ENCODE measurements at places on chromosomes 16 and 17. TPM values are rescaled to one million over a fixed set of nuclear protein-coding genes. Genes with fewer than 3 reads are reported as not detected.

DNA sequence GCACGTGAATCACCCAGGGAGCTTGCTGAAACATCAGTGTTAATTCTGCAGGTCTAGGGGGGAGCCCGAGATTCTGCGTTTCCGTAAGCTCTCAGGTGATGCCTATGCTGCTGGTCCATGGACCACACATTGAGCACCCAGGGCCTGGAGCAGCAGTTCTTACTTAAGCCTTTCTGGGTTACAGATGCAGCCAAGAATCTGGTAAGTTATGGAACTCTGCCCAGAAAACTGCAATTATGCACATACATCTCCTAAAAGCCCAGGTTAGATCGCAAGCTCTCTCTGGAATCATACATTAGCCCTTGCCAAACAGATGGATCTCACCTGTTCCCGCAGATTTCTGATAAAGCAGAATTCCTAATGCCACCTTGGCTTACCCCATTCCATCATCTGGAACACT is 265.9 kb upstream of the SALL1 start:
- DNase-seq, result no peak

The MSLN gene
- 0.34 TPM for polyA plus RNA-seq

- no peak for DNase-seq
Observed at GRCh38 chr16:8519179-8519578, 71.1 kb downstream of the TMEM114 start.

- DNase-seq, result no peak
Observed at GRCh38 chr16:2937170-2937569, 25.4 kb downstream of the FLYWCH1 start.

GRCh38 chr17:28738680-28739384 is 5.0 kb upstream of the TRAF4 start:
- DNase-seq, result no peak
